ENCODE measurements at places on chromosomes 7 and 10.

DNA sequence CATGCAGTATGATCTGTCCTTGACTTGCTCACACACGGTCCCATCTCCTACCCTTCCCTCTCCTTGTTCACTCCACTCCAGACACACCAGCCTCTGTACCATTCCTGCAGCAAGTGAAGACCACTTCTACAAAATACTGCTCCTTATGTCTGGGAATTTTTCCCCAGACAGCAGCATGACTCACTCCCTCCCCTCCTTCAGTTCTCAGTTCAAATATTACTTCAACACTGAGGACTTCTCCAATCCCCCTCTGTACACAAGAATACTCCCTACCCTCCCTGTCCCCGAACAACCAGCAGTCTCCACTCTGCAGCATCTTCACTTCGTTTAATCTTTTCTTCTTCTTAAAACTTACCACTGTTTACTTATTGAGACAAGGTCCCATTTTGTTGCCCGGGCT is 474.0 kb downstream of the GPAM start:
- no peak for DNase-seq

GRCh38 chr7:154789404-154789803 is 213.5 kb downstream of the PAXIP1 start:
- no peak for DNase-seq

DNA sequence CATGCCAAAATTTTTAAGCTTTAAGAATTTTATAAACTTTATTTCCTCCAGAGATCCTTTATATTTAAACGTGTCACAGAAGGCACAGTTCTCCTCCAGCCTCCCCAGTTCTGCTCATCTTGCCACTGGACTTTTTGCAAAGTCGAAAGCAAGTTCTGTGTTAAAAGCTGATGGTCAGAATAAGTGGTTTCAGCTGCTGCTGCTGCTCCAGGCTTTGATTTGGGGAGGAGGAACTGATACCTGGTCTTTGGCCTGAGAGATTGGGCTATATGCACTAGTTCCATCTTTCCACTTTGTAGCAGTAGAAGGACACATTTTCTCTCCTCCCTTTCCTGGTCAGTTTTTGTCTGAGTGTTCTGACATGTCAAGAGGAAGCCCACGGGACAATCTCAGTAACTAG is 435.9 kb upstream of the PHF14 start:
- no peak for DNase-seq

DNA sequence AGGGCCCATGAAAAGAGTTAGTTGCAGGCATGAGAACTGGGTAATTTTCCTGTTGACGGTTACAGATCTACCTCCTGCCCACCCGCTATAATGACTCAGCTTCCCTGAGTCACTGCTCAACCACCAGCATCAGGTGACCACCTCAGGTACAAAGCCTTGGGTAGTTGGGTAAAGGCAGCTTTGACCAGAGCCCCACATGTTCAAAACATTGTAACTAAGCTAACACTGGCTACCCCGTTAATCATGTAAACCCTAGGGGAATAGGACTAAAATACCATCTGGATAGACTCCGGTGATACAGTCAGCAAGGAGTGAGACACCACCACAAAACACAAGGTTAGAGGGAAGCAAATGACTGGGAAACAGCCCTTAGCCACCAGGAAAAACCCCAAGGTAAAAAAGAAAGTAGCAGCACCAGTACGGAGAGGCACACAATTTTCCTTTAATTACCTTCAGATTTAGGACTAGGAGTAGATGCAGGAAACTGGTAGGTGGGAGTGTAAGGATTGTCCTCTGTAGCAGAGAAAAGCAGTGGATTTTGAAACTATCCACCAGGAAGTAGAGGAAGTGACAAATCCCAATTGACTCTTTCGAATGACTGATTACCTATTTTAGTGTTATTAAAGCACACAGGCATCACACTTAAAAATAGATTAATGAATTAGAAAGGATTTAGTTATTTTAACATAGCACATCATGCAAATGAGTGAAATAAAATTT is 103.5 kb upstream of the PDLIM1 start:
- DNase-seq: no peak

- no peak for DNase-seq
Measured at GRCh38 chr7:141218941-141219340, 145.1 kb downstream of the TMEM178B start.

- DNase-seq: no peak
Measured at GRCh38 chr7:113013761-113014449, 72.7 kb downstream of the GPR85 start.

GRCh38 chr10:34698979-34699378 is 116.1 kb downstream of the PARD3 start:
- no peak for DNase-seq

- no peak for DNase-seq
Measured at GRCh38 chr7:116212869-116213268, 2.5 kb downstream of the TES start.

DNA sequence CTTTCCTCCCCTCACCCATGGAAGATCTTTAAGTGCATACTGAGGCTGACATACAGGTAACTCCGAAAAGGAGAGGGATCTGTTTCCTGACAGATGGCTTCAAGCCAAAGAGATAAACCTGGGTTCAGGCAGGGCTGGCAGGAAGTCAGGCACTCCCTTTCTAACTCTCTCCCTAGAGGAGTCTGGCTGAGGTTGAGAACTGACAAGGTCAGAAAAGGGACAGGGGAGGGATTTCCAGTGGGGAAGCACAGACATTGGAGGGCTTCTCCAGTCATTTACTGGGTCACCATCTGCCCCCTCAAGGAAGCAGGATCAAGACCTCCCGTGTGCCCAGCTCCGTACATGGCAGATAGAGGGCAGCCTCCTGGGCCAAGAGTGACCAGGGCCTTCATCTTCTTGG is 31.6 kb downstream of the TLX1 start:
- no peak for DNase-seq

Measured in stimulated activated CD4-positive, alpha-beta T cell treated with anti-CD3 and anti-CD28 coated beads, Interleukin-1b, Interleukin-23, amount 100 ng/mL, for 1 hour (primary cell).